Brain (organoid and tissue), 16 donors: ENCODE measurements at places on chromosomes 3 and 15. TPM values are rescaled to one million over a fixed set of nuclear protein-coding genes. Genes with fewer than 3 reads are reported as not detected.

Gene PIAS1
- 16.2 TPM for polyA plus RNA-seq

Gene MSL2
- polyA plus RNA-seq = 17.2 TPM

Gene TSEN2
- polyA plus RNA-seq = 7.4 TPM

Gene P2RY1
- polyA plus RNA-seq = 0.49 TPM
